ENCODE measurements at places on chromosomes 6 and 20.

- no peak for DNase-seq
Measured at GRCh38 chr6:122109075-122109474, 290.4 kb upstream of the HSF2 start.

DNA sequence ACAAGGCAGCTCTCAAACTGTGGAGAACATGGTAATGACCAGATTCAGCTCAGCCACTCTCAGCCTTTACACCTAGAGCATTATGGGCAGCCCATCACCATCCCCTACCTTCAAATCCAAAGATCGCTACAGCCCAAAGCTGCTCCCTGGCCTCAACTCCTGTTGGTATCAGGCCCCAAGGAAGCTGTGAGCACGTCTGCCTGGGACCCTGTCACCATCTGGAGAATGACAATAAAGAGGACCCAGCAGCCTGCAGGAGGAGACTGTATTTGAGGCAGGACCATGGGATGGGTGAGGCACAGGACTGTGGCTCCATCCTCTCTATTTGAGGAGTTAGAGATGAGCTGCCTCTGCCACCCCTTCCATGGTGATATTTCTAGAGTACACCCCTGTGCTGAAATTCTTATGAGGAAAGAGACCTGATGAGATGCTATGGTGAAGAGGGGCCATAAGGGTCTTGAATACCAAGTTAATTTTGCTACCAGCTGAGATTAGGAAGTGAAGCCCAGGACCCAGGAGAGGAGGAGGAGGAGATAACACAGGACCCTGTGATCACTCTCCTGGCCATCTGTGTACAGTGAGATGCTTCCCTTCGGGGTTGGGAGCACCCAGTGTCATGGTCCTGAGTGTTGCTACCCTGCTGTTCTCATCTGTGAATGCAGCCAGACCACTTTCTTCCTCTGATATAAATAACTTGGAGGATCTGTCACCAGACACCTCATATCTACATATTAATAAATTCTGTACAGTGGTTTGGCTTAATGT is 19.6 kb upstream of the MICB start:
- no peak for DNase-seq

- no peak for DNase-seq
Measured at GRCh38 chr20:13425381-13426135, 204.5 kb downstream of the ISM1 start.

GRCh38 chr6:95543798-95544197 is 33.5 kb upstream of the MANEA start:
- no peak for DNase-seq

DNA sequence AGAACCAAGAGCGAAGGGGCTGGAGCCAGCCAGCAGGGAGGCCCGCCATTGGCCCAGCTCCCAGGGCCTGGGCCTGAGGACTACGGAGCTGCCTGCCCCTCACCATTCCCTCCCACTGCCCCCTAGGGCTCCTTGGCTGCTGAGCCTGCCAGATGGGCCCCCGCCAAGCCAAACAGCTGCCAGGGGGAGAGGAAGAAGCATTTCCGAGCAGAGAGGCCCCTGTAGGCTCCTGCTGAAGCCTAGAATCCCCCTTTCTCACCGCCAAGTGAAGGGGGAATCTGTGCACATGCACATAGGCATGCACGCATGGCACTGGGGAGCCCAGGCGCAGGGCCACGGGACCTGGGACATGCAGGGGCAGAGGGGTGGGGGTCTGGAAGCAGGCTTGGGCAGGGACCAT is 28.5 kb upstream of the MRPS18A start:
- no peak for DNase-seq

DNA sequence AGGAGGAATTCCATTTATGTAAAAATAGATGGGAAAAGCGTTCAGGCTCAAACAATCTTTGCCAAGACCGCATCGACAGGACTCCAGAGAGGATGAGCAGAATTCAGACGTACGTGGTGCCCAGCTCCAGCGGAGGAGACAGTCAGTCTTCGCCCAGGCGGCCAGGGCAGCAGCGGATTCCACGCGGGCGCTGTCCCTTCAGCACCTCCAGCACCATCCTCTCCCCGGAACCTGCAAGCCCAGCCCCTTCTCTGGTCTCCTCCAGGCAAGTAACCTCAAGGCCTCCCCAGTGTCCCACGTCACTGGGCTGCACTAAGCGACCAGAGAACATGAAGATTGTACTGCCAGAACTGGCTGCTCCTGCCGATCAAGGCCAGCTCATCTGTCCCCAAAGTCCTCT is 2.8 kb upstream of the KCNQ2 start:
- DNase-seq: no peak

GRCh38 chr20:13927171-13927570 is 63.2 kb downstream of the SEL1L2 start:
- no peak for DNase-seq

- DNase-seq: no peak
Measured at GRCh38 chr6:56650191-56650590, 7.5 kb upstream of the DST start.

GRCh38 chr6:120826253-120826652 is 508.0 kb downstream of the TBC1D32 start:
- DNase-seq: no peak

GRCh38 chr6:19465256-19465655 is 371.9 kb upstream of the ID4 start:
- DNase-seq: no peak

DNA sequence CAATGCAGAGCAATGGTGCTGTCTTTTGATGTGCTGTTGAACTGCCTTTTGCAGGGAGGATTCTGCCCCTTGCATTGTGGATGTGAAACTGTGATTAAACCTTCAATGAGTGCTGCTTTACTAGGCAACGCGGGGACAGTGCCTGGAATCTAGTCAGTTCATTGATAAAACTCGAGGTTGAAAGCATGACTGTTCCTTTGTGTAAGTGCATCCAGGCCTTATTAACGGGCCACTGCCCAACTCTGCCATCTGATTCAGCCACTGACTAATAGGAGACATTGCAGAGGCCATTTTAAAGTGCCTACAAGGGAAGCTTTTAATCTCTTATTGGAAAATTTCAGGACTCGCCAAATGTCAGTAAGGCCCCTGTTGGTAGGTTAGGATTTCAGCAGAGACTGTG is 49.3 kb downstream of the SLC35F1 start:
- no peak for DNase-seq

DNA sequence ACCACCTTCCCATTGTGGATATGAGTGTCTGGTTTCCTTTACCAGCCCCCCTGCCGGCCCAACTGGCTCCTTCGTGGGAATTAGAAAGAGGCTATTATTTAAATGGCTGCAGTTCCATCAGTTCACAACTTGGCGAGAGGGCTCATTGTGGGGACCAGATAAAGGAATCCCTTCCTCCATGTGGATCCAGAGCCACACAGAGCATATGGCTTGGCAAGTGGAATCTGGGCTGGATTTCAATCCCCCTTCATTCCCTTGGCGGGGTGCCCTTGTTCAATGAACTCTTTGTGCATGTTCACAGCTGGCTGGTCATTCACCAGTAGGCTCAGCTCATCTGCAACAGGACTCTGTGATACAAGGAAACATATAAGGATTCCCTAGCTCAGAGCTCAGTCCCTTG is 140.6 kb downstream of the OPN5 start:
- no peak for DNase-seq

Data from T-helper 2 cell treated with Interferon-gamma antibody and Interleukin-4, amounts not matched to agents 5 μg/mL and 100 μg/mL, for 36 hours (primary cell).